ENCODE measurements at places on chromosomes 7 and 10. TPM values are rescaled to one million over a fixed set of nuclear protein-coding genes. Genes with fewer than 3 reads are reported as not detected.

- H3K27me3 ChIP-seq, result no peaks in the 10 kb centered on the region
- DNase-seq, result no peak
- H3K4me1 ChIP-seq, result no peaks in the 10 kb centered on the region
- no peaks in the 10 kb centered on the region for H3K36me3 ChIP-seq
Observed at GRCh38 chr10:36533861-36534260, 591.5 kb upstream of the ANKRD30A start.

- H3K4me3 ChIP-seq, result no peak overlapping the region
- no peak overlapping the region for H3K27ac ChIP-seq
- no peaks in the 10 kb centered on the region for H3K27me3 ChIP-seq
- no peaks in the 10 kb centered on the region for H3K36me3 ChIP-seq
Observed at GRCh38 chr10:59212301-59212798, 35.9 kb downstream of the PHYHIPL start.

DNA sequence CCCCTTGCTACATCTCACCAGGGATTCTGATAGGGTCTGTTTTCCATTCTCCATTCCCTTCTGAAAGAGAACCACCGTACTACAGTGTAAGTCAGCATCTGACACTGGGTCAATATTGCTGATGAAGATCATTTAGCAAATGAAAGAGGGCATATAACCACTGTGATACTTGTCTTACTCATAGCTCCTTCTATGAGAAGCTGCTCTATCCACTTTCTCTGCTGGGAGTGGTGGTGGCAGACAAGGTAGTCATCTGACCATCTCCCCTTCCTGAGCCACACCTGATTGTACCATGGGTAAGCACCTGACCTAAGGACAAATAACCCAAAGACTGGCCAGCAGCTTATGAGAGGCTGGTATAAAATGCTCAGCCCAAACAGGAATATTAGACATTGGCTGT lies 220.4 kb downstream of the DOCK4 start:
- DNase-seq, result no peak
- H3K27me3 ChIP-seq, result no peaks in the 10 kb centered on the region
- H3K4me1 ChIP-seq, result no peaks in the 10 kb centered on the region
- no peak overlapping the region for H3K4me3 ChIP-seq
- no peak overlapping the region for H3K27ac ChIP-seq

GRCh38 chr7:129986600-129986999 lies 33.8 kb upstream of the UBE2H start:
- H3K4me3 ChIP-seq, result no peak overlapping the region
- H3K27ac ChIP-seq, result no peak overlapping the region

GRCh38 chr7:134406431-134406830 lies 52.5 kb downstream of the AKR1B1 start:
- no peaks in the 10 kb centered on the region for H3K36me3 ChIP-seq
- no peak for DNase-seq
- no peaks in the 10 kb centered on the region for H3K4me1 ChIP-seq
- no peaks in the 10 kb centered on the region for H3K27me3 ChIP-seq
- no peak overlapping the region for H3K27ac ChIP-seq

DNA sequence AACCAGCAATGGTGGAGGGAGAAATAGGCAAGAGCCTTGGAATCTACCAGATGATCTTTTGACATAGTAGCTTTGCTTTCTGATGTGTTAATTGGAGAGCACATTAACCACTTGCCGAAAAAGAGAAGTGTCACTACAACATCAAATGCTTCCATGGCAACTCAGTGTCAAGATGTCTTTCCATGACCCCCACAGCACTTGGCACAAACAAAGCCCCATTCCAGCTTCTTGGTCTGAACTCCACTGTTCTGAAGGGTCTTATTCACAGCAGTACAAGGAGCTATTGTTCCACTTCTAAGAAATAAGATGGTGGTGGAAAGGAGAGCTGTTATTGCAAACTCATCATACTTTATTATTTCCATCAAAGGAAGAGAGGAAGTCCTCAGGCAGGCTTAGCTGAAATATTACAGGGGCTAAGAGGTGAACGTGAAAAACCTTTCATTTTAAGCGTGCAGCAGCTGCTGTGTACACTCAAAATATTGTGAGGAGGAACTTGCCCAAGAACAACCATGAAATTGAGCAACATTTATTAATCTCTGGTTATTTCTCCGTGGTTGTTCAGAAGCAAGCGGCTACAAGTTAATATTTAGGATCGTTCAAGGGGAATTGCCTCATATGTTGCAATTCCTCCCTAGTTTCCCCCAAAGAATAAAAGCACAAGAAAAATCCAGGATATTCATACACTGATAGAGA lies 354.8 kb upstream of the CELF2 start:
- H3K36me3 ChIP-seq, result no peaks in the 10 kb centered on the region
- H3K4me1 ChIP-seq, result peaks cover 5% of the 10 kb centered on the region

DNA sequence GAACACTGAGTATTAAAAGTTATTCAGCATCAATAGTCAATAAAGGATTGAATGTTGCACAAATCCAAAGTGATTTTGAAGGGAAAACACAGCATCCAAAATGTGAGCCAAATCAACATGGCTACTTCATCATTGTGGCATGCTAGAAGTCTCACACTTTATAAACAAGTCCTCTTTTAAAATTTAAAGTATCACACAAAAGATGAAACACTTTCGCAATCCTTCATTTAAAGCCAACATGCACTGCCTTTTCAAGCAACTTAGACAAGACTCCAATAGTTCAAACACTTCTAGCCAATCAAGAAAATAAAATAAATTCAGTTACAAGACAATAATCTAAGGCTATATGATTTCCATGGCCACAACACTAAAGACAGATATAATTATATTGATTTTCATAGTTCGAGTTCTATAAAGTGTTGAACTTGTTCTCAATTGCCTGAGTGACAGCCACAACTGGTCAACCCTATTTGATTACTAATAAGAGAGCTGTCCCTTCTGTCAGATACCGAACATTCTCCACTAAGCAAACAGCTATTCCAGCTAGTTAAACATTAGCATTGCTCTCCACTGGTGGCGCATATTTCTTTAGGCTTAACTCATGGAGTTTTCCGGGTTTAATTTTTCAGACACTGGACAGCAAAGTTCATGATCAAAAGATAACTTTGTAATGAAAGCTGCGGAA lies 8.3 kb downstream of the EBF3 start:
- H3K4me1 ChIP-seq, result peaks cover 20% of the 10 kb centered on the region
- no peak overlapping the region for H3K4me3 ChIP-seq
- DNase-seq, result no peak
- H3K27ac ChIP-seq, result peak overlapping the region; percentile 31
- H3K36me3 ChIP-seq, result no peaks in the 10 kb centered on the region
- peaks cover 36% of the 10 kb centered on the region for H3K27me3 ChIP-seq

DNA sequence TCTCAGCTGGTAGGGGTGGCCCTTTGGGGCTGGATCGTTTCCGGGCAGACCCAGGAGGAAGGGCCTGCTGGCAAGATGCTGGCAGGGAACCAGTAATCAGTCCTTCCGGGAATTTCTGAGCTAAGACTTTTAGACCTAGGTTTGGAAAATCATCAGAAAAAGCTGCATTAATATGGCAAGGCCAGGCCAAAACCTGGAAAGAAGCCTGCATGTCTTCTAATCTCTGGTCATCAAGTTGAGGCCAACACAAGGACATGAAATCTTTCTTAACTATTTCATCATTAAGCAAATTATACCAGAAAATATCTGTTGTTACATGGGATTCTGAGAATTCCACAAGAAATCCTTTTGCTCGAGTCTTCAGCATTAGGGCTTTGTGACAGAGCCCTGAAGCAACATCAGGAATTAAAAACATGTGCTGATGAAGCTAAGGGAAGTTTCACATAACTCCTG lies 19.9 kb downstream of the CPA1 start:
- no peaks in the 10 kb centered on the region for H3K27me3 ChIP-seq
- no peak for DNase-seq
- no peak overlapping the region for H3K27ac ChIP-seq
- no peak overlapping the region for H3K4me3 ChIP-seq
- H3K36me3 ChIP-seq, result no peaks in the 10 kb centered on the region

DNA sequence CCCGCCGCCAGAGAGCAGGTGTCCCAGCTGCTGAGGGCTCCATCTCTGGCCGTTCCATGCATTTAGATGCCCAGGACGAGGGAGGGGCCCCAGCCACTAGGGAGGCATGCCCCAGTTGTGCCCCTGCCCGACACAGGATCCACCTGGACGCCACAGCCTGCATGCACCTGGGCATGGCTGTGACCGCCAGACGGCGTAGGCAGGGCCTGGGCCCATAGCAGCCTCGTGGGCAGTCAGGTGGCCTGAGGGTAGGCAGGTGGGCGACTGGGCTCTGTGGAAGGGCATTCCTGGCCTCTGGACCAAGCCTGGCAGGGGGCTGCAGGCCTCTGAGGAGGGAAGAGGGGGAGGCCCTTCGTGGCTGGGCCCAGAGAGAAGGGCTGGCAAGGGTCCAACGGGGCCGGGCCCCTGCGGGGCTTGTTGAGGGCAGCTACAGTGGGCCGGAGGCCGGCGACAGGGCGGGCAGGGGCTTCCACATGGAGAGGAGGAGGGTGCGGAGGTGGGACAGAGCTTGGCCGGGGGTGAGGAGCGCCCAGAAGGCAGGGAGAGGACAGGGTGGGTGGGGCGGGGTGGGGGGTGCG lies 76.0 kb upstream of the NKX6-2 start:
- DNase-seq, result no peak
- H3K36me3 ChIP-seq, result no peaks in the 10 kb centered on the region
- H3K27me3 ChIP-seq, result no peaks in the 10 kb centered on the region
- H3K27ac ChIP-seq, result no peak overlapping the region

DNA sequence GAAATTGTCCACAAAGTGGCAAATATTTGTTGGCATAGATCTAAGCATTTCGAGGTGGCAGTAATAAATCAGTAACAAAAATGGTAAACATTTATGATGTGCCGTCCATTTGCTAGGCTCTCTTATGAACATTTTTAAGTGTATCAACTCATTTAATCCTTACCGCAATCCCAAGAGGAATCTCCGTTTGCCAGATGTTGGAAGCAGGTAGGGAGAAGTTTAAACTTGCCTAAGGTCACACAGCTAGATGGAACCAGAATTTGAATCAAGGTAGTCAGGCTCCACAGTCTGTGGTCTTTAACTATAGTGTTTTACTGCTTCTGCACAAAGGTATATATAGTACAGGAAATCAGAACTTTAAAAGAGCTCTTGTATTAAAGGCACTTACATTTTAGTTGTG lies 2.6 kb downstream of the MKLN1 start:
- no peak overlapping the region for H3K27ac ChIP-seq
- no peak overlapping the region for H3K4me3 ChIP-seq
- H3K4me1 ChIP-seq, result peaks cover 36% of the 10 kb centered on the region
- H3K27me3 ChIP-seq, result no peaks in the 10 kb centered on the region
- no peaks in the 10 kb centered on the region for H3K36me3 ChIP-seq

DNA sequence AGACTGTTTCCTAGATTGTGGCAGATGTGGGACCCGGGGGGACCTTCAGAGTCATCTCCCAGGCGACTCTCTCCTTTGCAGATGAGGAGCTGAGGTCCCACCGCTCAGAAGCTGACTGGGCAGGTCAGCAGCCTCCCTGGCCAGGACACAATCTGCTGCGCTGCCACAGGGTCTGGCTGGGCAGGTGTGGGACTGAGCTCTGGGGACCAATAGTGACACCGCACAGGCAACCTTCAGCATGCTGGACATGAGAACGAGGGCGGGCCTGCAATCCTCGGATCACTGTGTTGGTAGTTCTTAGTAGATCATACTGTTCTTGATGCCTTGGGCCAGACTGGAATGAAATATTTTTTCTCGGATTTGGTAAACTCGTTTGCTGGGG lies 20.5 kb upstream of the CRYGN start:
- H3K27ac ChIP-seq, result peak overlapping the region; percentile 54
- no peak for DNase-seq
- H3K36me3 ChIP-seq, result peaks cover 4% of the 10 kb centered on the region

DNA sequence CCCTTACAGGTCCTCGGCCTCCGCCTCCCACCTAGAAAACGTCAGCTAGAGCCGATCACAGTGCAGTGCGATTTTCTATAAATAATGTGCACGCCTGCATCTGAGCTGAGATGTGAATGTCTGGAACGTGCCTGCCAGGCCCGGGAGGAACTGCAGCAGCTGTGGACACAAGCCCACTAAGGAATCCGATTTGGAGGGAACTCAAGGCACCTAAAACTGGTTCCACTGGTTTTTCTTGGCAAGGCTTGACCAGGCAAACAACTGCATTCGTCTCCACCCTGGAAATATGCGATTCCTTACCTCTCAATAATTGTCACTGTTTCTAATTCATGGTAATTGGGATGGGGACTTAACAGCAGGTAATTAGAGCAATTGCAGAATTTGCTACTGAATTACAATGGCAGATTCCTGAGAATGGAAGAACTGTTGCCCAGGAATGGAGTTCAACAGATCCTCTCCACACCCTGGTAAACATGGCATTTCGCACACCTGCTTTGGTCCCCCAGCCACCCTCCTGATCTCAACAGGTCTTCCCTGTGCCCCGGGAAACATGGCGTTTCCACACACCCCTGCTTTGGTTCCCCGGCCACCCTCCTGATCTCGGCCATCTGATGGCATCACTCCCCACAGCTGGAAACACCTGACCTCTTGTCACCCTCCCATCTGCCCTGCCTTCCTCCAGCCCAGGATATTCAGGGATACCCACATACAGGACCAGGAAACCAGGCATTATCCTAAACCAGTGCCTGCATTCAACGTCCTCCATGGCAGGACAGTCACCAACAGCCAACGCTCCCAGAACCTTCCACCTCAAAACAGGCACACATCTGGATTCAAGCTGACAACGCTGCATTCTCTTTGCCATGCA lies 76.0 kb downstream of the DIP2C start:
- H3K27me3 ChIP-seq, result no peaks in the 10 kb centered on the region
- peaks cover 48% of the 10 kb centered on the region for H3K4me1 ChIP-seq
- no peaks in the 10 kb centered on the region for H3K36me3 ChIP-seq
- peak overlapping the region; percentile 76 for H3K27ac ChIP-seq

- DNase-seq, result no peak
- H3K4me1 ChIP-seq, result peaks cover 19% of the 10 kb centered on the region
- no peak overlapping the region for H3K27ac ChIP-seq
- peaks cover 4% of the 10 kb centered on the region for H3K36me3 ChIP-seq
Observed at GRCh38 chr7:130079846-130080394, 9.6 kb downstream of the KLHDC10 start.

GRCh38 chr10:79482304-79482703 lies 30.0 kb upstream of the EIF5AL1 start:
- H3K4me3 ChIP-seq, result no peak overlapping the region
- no peaks in the 10 kb centered on the region for H3K4me1 ChIP-seq
- H3K27me3 ChIP-seq, result no peaks in the 10 kb centered on the region

DNA sequence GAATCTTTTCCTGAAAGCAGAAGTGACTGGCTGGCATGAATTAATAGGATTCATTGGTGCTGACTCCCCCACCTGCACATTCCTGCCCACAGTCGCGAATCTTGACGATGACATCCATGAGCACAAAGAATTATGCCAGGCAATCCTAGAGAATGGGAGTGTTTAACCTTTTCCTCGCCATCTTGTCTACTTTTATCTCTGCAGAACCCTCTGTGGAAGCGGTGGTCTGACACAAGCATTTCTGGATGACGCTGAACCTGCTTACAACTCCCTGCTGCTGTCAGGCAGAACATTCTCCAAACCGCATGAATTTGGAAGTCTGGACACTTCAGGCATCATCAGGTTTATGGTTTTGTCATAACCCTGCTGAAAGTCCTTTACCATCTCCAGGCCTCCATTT lies 36.5 kb downstream of the KLF6 start:
- H3K27me3 ChIP-seq, result no peaks in the 10 kb centered on the region
- no peak for DNase-seq
- H3K4me3 ChIP-seq, result no peak overlapping the region
- H3K36me3 ChIP-seq, result no peaks in the 10 kb centered on the region

Gene TAS2R4
- total RNA-seq, result 3.6 TPM

Gene SDK1
- 5.0 TPM for total RNA-seq

Gene FGFBP3
- 2.6 TPM for total RNA-seq

Gene AGAP6
- 17.7 TPM for total RNA-seq

Gene TRIL
- 9.7 TPM for total RNA-seq
